ENCODE measurements at places on chromosomes 3 and 15.

DNA sequence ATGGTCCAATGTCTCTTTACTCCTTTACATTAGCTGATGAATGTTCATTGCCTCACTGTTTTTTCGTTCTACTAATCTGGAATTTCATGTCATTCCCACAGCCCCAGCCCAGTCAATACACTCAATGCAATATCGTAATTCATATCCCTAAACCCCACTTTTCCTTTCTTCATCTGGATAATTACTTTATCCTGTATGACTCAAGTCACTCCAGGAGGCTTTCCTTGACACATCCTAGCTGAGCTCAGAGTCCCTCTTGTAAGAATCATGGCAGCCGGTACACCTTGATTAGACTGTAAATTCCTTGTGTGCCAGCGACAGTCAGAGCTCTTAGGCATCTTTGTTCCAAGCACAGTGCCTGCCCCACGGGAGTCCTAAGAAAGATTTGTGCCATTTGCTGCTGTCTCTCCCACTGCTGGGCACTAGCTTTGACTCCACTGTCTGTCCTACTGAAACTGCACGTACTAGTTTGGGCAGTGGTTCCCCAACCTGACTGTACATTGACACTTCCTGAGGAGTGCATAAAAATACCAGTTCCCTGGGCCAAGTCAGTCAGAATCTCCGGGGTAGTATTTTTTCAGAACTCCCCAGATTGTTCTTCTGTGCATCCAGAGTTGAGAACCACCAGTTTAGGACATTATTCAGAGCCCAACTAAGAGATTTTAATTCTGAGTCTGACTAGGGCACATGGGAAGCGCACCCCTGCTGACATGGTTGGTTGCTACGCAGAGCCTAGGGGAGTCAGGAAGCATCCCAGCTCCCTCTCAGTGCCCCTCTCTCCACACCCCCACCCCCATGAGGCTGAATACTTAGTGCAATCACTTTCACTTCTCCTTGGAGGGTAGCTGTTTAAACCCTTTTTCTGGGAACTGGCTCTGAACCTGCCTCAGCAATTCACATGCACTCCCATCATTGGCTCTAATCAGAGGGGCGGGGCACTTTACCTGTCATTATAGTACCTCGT is 19.5 kb upstream of the C3orf70 start:
- no peak for DNase-seq

GRCh38 chr3:183818706-183819624 is 6.4 kb downstream of the MAP6D1 start:
- DNase-seq = no peak

GRCh38 chr15:72009222-72009621 is 108.7 kb downstream of the MYO9A start:
- DNase-seq = no peak

DNA sequence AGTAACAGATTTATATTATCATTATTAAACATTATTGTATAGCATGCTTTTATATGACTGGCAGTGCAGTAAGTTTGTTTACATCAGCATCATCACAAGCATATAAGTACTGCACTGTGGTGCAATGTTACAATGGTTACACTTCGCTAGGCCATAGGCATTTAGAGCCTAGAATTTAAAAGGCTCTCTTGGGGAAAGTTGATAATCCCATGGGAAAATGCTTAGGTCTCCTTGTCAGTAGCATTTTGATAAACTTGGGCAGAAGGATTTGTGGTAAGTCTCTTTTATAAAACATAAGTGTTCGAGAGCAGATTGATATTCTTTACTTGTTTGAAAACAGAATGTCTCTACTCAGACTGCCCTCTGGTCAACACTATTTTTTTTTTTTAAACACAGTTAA is 7.5 kb downstream of the DTWD1 start:
- no peak for DNase-seq

GRCh38 chr3:74039105-74039504 is 414.4 kb upstream of the PDZRN3 start:
- DNase-seq = no peak

DNA sequence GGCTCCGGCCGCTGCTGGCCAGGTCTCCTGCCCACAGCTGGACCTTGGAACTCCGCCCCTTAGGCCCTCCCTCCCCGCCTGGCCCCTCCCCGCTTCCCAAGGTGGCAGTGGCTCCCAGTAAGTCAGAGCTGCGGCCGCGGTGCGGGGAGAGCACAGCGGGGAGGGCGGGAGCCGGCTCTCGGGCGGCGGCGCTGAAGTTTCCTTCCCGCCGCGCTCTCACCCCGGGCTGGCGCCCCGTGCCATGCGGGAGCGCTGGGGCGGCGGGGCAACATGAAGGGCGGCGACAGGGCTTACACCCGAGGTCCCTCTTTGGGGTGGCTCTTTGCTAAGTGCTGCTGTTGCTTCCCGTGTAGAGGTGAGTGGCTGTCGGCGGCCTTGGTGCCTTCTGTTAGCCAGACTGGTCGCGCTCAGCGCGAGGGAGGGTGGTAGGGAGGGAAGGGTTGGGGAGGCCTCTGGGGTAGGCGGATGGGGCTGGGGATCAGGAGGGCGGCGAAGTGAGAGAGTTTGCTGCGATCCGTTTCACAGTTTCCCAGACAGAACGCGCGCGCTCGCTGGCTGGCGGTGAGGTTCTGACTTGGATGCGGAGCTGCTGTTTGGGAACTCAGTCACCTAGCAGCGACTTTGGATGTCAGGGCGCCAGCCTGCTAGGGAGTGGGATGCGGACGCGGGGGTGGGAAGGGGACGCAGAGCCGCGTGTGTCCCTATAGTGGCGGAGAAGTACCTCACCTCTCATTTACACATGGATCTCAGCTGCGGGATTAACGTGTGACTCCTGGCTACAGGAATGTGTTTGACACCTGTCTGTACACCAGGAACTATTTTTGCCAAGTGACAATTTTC is 145.5 kb upstream of the UMPS start:
- no peak for DNase-seq

GRCh38 chr3:5694266-5694665 is 506.8 kb downstream of the EDEM1 start:
- DNase-seq = no peak

- no peak for DNase-seq
Measured at GRCh38 chr15:27250223-27250622, 279.2 kb downstream of the GABRG3 start.

- DNase-seq = no peak
Measured at GRCh38 chr3:53820756-53821580, 25.3 kb downstream of the CHDH start.

All from AG09319 (cell line).